ENCODE measurements at places on chromosomes 5 and 9.
A peak's percentile ranks its signal among the peaks of the same experiment; 100 is the strongest.

GRCh38 chr5:65061250-65061973 lies 292.7 kb downstream of the CWC27 start:
- no peak for DNase-seq

GRCh38 chr5:107215611-107216010 lies 455.1 kb downstream of the EFNA5 start:
- DNase-seq, result peak; percentile 0

DNA sequence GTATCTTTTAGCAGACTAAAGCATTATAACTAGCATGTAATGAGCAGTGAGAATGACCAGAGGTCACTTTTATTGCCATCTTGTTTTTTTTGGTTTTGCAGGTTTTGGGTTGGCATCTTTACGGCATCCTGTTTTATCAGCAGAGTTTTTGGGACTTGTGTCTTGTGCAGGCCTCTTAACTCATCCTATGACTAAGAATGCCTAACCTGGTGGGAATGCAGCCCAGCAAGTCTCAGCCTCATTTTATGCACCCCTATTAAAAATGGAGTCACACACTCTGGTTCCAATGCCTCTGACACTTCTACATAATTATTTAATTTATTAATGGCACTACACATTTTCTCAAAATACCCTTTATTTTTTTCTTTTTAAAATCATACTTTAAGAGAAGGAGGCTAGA lies 726.5 kb upstream of the RIOK2 start:
- no peak for DNase-seq

DNA sequence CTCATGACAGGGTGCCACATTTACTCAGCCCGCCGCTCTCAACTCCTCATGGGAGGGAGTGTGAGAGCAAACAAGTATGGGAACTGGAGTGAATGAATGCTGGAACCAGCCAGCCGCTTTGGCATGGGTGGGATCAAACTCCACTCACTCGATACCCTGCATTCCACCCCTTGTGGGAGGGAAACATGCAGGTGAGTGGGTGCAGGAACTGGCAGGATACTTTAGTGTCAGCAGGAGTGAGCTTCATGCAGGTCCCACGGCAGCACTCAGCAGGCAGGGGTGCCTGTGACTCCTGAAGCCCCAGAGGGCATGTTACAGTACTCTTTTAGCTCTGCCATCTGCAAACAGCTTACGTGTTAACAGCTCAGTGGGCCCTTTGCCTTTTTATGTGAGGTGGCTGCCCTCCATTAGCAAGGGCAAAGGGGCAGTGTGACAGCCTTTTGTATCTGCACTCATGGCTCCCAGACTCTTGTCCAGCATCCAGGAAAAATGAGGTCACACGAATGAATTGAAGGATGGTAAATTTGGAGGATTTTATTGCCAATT lies 433.2 kb upstream of the NMUR2 start:
- DNase-seq, result no peak

DNA sequence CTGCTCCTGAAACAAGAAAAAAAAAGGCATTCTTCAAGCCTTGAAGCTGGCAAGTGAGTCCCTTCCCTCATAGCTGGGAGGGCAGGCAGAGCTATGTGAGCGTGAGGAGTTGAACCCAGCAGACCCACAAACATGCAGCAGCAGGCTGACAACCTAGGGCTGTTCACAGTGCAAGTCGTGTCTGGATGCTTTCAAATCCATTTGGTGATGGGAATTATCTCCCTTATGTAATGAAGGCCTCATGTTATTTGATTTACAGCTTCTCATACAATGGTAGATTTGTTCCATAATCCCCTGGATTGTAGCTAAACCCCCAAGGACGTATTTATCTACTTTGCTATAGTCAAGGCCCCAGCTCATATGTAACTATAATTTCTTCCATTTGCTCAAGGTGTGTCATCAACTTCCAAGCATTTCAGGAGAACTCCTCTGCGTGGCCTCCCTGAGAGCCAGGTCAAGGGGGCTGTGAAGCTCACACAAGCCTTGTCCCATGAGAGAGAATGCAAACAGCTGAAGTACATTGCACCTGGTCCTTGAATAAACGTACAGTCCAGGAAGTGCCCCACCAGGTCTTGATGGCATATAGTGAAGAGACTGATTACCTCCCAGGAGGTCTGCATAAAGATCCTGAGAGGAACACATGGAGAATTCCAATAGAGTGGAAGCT lies 124.8 kb upstream of the SLC1A3 start:
- DNase-seq, result no peak

DNA sequence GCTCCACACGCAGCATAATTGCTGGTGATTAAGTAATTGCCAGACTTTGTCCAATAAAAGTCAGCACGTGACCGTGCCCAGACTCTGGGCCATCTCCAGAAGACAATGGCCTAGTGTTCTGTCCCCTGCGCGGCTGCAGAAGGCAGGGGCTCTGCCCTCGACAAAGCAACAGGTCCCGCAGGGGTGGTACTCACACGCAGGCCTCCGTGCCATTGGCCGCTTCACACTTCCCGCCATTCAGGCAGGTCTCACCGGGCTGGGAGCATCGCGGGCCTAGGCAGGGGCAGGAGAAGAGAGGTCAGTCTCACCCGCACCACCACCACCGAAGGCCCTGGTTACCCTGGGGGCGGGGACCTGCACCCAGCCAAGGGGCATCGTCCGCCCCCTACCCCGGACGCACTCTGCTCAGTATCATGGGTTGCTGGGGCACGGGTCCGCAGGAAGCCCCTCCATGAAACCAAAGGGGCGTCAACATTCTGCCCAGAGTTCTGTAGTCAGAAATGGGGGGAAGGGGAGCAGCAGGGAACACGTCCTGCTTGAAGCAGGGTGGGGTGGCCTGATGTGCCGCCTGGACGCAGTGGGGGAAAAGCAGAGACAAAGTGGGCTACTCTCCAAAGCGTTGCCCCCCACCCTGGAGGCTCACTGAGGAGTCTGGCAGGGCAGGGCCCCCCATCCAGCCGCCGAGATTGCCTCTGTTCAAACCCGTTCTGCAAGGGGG lies 1.9 kb downstream of the NOTCH1 start:
- no peak for DNase-seq

DNA sequence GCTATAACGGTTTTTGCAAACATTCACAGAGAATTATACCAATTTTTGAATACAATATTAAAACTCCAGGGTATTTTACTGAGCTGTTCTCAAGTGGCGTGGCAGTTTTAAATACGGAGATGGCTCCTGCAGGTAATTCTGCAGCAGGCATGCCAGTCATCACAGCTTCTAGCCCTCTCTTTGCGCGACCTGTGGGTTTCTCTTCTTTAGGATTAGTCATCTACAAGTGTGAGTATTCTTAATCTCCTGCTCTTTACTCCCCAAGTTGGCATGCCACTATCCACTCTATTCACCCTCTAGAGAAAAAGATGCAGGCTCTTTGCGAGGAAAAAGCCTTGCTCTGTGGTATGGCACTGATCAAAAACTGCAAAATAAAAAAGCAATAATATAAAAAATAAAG lies 43.9 kb downstream of the ANKRD31 start:
- no peak for DNase-seq

DNA sequence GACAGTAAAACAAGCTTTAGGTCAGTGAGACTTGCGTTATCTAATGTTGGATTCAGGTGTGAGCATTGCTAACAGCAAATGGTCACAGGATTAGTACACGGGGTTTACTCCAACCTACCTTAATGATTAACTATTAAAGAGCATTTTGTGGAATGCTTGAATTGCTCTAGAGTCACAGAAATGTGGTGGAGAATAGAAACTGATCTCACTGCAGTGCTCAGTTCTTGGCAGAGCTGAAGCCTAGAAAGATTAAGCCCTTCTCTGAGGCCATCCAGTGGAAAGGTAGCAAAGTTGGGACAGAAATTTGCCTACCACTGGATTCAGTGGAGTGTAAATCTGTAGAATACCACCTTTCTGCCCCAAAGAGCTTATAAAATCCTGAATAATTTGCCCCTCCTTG lies 60.9 kb downstream of the ICE1 start:
- DNase-seq, result no peak

- no peak for DNase-seq
These were observed 17.0 kb upstream of the RNF20 start for GRCh38 chr9:101516655-101517054.

- no peak for DNase-seq
These were observed 484.9 kb downstream of the TMEM38B start for GRCh38 chr9:106179191-106179590.

GRCh38 chr5:6287176-6287575 lies 91.2 kb downstream of the MED10 start:
- DNase-seq, result no peak

- DNase-seq, result no peak
These were observed 56.7 kb upstream of the PCA3 start for GRCh38 chr9:76707510-76707909.

DNA sequence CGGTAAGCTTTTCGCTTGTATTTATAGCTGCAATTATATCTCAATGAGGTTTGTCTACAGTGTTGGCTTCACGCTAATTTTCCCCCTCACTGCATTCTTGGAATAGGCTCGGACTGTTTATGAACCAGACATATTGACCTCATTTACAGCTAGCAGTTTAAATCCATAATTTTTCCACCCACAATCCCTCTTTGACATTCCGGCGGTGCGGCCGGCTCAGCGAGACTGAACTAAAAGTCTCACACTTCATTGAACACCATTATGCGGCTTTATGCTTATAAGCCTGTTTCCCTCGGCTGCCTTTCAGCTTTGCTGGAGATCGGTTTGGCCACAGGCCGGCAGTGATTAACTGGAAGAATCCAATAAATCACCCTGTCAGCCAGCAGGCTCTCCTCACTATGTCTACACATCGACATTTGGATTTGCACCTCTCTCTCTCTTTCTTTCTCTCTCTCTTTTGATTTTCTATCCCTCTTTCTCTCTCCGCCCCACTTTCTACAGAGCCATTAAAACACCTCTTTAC lies 315.0 kb upstream of the TLE4 start:
- DNase-seq, result no peak

DNA sequence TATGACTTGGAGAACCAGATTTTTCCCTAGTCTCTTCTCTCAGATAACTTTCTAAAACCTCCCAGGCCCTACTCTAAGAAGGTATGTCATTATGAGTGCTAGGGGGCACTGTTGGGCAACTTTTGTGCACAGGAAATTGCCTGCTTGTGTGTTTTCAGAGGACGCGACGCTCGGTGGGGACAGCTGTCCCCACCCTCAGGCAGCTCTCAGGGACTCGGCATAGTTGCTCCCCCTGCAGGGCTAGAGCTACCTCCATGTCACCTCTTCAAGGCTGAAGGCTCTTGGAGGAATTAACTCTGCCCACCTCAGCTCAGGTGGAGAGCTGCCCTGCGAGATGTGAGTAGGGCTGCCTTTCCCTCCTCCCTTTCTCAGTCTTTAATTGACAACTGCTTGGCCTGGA lies 10.2 kb upstream of the TIFAB start:
- peak; percentile 71 for DNase-seq

DNA sequence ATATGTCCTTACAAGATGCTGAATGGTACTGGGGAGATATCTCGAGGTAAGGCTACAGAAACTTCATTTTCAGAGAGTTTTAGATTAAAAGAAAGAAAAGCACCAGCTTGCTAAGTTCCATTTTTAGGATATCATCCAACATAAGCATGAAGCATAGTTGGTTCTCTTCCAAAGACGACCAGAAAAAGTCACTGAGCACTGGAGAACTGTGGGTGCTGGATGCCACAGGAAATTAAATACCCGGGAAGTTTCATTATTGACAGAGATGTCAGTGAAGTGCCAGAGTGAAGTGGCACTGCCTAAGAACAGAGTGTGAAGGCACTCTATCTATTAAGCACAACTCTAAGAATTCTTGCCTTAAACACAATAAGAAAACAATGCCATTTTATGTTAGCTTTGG lies 76.8 kb downstream of the PIK3R1 start:
- no peak for DNase-seq

DNA sequence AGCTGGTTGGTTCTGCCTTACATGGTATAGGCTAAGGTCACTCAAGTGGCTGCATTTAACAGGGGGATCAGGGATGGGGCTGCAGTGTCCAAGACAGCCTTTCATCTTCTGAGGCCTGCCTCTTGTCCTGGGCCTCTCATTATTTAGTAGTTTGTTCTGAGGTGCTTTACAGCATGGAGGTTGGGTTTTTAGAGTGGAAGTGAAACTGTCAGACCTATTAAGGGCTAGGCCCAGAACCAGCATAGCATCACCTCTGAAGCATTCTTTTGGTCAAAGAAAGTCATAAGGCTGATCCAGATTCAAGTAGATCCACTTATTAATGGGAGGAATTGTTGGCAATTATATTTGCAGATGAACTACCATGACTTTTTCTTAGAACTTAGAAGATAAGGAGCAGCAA lies 146.0 kb upstream of the NMUR2 start:
- no peak for DNase-seq

DNA sequence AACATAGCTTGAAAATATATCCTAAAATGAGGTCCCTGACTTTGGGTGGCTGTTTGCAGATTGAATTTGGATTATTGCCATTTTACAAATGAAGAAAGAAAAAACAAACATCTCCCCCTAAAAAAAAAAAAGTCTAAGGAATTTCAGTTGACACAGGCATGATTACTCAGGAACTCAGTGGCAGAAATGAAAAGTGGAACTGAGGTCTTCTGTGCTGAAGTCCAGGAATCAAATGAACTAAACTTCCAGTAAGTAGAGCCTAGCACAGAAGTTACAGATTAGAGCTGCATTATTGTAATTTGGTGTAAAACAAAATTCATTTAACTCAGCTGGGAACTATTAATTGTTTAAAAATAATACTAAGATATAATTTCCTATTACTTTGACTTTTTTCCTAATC lies 26.7 kb downstream of the FAM170A start:
- no peak for DNase-seq

DNA sequence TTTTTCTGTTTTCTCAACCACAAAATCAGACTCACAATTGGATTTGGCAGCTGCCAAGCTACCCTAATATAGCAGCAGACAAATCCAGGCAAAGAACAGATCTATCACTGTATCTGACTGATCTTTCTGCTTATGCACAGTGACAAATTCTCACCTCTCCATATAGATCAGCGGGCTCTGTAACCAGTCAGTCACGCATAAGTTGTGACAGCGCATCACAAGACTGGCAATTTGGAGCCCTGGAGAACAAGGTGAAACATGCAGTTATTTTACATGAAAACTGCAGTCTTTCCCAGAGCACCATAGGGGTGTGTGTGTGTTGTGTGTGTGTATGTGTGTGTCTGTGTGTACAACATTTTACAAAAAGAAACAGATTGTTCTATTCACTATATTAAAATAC lies 37.7 kb downstream of the RORB start:
- DNase-seq, result no peak

DNA sequence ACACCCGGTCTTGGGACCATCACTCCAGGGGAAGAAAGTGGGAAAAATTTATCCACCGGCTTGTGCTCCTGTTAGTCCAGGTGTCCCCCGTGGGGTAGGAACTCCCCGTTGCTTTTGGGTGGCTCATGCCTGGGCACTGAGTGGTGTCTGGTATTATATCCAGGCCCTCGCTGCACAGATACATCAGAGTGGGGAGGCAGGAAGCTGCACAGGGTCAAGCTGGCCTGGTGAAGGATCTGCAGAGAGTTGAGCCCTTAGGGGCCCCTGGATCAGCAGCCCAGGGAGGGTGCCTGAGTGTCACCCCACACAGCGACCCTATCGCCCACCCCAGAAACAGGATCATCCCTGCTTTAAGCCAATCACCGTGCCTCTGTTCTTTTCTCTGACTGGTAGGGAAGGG lies 24.4 kb upstream of the COL5A1 start:
- DNase-seq, result no peak

All from activated CD4-positive, alpha-beta T cell treated with anti-CD3 and anti-CD28 coated beads, Interleukin-2, Interleukin-6, amounts not matched to agents 100 ng/mL and 50 ng/mL, durations not matched to agents 16 hours and 8 hours (primary cell).